Cortex of kidney (tissue), 1 donor: ENCODE measurements at places on chromosomes 16 and 17.

DNA sequence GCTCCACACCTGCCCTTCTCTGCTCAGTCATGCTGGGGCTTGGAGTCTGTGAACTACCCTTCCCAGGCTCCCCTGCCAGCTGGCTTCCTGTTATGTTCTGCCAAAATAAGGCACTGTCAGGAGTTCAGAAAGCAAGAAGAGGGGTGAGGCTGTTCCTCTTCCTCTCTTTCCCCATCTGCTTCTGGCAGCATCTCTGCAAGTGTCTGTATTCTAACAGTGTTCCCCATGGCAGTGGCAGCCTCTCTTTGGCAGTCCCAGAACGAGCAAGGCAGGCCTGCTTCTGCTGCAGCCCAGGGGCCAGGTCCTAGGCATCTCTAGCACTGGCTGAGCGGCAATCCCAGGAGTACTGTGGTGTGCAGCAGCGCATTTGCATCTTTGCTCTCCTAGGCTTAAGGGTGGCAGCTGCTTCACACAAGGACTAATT, 219.1 kb downstream of the STX8 start:
- DNase-seq = no peak

GRCh38 chr17:81334391-81334901, 39.3 kb upstream of the SLC38A10 start:
- no peak for DNase-seq

GRCh38 chr17:12745486-12745885, 43.8 kb upstream of the ARHGAP44 start:
- DNase-seq = no peak

GRCh38 chr17:30173649-30174048, 57.0 kb downstream of the NSRP1 start:
- no peak for DNase-seq

GRCh38 chr17:53101706-53102105, 721.0 kb upstream of the KIF2B start:
- no peak for DNase-seq

GRCh38 chr16:11446566-11447119, 101.4 kb downstream of the RMI2 start:
- no peak for DNase-seq

GRCh38 chr17:16282522-16282921, 65.5 kb downstream of the PIGL start:
- no peak for DNase-seq
